Stimulated activated CD8-positive, alpha-beta memory T cell treated with anti-CD3 and anti-CD28 coated beads, Interleukin-4, amount 100 ng/mL, for 48 hours (primary cell): ENCODE measurements at places on chromosomes 5 and 9.

- DNase-seq = peak; percentile 60
These were observed 67.7 kb downstream of the TENT4A start for GRCh38 chr5:6780802-6781391.

- DNase-seq = no peak
These were observed 505.1 kb downstream of the CETN3 start for GRCh38 chr5:89904442-89904841.

DNA sequence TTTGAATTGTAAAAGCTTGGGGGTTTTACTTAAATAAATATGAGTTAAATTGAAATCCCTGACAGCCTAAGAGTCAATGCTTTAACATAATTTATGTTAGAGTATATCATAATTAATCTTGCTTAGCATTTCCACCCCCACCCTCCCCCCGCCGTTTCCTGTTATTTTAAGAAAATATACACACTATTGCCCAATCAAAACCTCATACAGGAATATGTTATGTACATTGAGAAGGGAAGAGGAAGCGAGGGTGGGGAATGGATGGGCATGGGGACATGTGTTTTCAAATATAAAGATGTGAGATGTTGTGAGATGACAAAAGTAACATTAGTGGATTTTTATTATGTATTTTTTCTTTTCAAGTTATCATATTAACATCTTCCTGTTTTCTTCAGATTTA is 561.1 kb upstream of the MEF2C start:
- DNase-seq = no peak

DNA sequence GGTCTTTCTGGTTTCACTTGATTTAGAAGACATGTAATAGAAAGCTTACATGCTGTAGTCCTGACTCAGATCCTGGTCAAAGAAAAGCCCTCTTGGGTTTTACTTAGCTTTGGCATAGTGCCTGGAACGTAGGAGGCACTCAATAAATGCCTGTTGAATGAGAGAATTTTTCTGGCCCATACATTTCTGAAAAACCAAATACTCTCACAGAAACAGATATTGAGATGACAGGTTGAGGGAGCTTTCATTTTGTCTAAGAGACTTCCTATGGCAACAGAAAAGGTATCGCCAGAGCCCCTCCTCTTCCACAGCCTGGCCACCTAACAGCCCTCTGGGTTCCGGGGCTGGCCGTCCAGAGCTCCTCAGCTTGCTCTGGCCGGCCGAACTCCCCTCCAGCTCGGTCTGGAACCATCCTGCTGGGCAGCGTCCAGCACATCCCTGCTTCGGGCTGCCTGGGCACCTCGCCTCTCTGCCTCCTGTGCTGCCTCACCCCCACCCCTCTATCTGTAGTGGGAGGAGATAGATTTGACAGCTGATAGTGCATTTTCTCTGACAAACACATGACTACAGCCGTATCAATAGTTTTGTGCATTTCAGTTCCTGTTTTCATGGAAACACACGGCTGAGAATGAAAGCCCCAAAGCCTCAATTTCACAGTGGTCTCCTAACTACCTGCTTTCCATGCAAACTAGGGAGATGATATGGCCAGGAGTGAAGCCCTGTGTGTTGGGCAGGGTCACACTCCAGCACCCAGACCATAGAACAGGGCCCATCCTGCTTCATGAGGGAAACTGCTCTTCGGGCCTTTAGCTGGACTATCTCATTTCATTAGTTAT is 1.1 kb downstream of the IL4 start:
- no peak for DNase-seq

GRCh38 chr9:131335368-131335755 is 45.8 kb downstream of the PLPP7 start:
- no peak for DNase-seq

DNA sequence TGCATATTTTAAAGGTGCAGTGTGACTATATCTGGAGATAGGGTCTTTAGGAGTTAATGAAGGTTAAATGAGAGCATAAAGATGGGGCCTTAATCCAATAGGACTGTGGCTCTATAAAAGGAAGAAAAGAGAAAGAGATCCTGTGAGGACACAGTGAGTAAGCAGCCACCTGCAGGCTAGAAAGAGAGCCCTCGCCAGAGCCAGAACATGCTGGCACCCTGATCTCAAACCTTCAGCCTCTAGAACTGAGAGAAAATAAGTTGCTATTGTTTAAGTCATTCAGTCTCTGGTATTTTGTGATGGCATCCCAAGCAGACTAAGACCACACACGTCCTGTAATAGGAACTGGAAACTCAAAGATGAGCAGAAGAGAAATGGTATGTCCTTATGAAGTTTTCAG is 41.0 kb downstream of the RNF180 start:
- DNase-seq = no peak

DNA sequence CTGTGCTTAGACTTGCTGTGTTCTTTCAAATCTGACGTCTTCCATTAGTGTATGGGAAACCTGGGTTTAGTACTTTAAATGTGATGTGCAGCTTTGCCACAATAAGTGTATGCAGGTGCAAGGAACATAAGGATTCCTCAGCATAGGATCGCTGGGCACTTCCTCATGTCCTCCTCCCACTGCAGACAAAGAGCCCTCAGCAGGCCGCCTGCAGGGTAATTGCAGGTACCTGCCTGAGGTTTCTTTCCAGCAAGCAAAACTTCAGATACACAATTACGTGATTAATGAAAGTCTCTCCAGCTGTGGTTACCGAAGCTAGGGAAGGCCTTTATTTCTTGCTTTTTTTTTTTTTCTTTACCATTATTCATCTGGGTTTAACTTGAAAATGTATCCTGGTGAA is 233.1 kb downstream of the RFK start:
- DNase-seq = no peak

DNA sequence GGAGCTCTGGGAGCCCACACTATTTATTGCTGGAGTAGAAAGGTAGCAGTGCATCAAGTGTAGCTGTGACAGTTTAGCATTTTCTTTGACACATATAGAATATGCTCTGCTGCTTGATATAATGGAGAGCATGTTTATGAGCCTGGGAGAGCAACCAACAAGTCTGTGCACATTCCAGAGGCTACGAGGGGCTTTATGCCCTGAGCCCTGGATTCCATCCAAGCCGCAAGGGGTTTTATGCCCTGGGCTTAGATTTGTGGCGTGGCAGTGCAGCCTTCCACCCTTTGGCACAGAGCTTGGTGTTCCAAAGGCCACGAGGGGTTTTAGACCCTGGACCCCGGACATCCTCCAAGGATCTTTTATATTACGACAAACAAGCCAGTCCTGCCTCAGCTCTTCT is 14.6 kb downstream of the CDH6 start:
- no peak for DNase-seq

DNA sequence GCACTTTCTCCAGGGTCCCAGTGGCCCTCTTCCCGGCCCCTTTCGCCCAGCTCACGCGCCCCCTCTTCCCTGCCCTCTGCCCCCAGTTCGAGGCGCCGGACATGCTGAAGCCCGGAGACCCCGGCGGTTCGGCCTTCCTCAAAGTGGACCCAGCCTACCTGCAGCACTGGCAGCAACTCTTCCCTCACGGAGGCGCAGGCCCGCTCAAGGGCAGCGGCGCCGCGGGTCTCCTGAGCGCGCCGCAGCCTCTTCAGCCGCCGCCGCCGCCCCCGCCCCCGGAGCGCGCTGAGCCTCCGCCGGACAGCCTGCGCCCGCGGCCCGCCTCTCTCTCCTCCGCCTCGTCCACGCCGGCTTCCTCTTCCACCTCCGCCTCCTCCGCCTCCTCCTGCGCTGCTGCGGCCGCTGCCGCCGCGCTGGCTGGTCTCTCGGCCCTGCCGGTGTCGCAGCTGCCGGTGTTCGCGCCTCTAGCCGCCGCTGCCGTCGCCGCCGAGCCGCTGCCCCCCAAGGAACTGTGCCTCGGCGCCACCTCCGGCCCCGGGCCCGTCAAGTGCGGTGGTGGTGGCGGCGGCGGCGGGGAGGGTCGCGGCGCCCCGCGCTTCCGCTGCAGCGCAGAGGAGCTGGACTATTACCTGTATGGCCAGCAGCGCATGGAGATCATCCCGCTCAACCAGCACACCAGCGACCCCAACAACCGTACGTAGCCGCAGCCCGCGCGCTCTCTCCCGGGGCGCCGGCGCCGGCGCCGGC is 1.0 kb downstream of the PRDM6 start:
- no peak for DNase-seq

- no peak for DNase-seq
These were observed 654.6 kb downstream of the IRX1 start for GRCh38 chr5:4250254-4250653.

DNA sequence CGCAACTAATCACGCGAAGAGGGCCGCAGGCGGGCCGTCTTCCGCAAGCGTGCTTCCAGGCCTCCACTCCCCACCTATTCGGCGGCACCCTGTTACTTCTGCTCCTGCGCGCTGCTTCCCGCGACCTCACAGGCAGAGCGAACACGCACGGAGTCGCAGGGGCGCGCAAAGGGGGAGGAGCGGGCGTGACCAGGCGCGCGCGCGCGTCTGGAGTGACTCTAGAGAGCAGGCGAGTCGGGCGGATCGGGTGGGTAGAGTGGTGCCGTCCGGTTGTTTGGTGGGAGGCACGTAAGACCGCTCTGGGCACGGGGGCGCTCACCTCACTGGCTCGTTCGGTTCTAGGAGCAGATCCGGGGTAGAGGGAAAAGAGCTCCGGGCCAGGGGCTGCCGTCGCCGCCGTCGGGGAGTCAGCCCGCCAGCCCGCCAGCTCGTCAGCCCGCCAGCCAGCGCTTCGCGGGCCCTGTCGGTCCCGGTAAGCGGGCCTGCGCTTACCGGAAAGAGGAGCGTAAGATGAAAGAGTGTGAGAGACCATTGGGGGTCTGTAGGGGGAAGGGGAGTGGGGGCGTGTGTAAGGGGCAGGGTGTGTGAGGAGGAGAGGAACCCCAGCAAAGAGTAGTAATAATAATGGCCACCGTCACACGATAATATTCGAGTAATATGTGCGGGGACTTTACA is at the start of gene CNOT8:
TSS of gene CNOT8 (plus strand) at position 331 of the 675 bp plus-strand sequence. CDS start 4,652 bp downstream, outside the sequence.
- peak; percentile 98 for DNase-seq

DNA sequence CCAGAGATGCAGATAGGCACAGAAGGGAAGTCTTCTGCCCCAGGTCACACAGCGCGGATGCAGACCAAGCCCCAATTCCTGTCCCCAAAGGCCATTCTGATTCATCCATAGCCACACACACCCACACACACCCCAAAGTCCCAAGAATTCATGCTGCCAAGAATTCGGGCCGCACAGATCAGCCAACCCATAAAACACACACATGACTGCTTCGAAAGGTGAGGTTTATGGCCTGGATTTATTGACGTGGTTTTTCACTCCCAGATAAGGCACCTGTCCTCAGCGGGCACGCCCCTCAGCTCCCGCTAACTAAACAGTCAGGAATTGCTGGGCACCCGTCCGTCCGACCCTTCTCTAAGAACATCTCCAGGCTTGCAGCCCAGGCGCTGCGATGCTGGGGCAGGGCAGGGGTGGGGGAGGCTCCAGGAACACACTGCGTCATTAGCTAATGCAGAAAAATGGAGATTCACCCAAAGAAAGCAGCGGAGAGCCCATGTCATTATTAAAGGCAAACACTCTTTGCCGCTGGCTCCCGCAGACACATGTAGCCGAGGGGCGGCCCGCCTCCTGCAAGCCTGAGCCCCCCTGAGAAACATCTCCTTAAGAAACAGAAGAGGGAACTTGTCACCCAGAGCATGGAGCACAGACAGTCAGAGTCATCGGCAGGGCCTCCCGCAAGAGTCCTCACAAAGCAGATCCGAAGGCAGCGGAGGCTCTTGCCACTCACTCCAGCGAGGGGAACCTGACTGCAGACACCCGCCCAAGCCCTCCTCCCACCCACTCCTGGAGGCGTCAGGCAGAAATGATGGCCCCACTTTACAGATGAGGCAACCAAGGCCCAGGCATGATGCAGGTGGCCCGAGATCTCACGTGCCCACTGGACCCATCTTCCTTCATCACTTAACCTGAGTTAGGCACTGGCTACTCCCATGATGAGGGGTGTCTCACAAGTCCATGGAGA is 19.9 kb downstream of the VAV2 start:
- DNase-seq = no peak

GRCh38 chr5:109885205-109885604 is 195.5 kb downstream of the MAN2A1 start:
- DNase-seq = no peak

DNA sequence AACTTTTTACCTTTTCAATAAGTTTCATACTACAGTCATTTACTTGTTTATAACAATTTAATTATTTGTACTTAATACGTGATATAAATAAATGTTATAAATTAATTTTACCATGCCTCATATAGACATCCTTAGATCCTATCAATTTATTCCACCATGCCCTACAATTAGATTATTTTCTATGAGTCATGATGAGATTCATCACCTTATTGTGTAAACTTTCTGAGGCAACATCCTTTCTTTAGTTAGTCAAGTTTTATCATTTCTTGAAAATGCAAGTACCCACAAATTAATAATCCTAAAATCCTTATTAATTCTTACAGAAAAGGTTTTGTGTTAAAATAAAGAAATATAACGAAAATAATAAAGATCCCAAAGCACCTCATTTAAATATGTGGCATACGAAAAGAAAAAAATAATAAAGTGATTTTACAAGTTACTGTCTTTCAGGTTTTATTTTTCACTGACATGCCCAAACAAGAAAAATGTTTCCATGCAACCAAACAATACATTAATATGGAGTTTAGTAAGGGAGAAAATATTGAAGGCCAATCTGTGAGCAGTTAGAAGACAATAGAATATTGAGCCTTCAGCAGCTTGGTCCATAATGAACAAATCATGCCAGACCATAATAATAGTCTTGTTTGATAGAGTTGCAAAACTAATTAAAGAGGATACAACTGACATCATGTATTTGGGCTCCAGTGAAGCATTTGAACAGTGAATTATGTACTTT is 188.7 kb upstream of the MRPS30 start:
- no peak for DNase-seq

DNA sequence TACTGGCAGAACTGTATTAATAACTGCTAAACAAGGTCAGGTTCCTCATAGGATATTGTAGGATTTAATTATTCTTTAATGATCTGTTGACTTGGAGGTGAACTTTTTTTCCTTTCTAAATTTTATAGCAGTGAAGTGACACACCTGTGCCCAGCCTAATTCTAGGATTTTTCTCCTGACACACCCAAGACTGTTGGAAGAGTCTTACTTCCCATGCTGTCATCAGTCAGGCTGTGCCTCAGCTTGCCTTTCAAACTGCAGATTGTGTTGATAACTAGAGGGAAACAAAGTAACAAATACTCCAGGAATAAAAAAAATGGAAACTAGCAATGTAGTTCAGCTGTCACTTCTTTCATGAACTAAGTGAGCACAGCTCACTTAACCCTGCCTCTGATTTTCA is 22.0 kb downstream of the OTULIN start:
- DNase-seq = no peak

GRCh38 chr5:13478831-13479465 is 465.5 kb downstream of the DNAH5 start:
- no peak for DNase-seq

- no peak for DNase-seq
These were observed 26.6 kb upstream of the TLR4 start for GRCh38 chr9:117677572-117677971.

GRCh38 chr9:77945798-77946197 is 85.8 kb downstream of the GNAQ start:
- no peak for DNase-seq
